ENCODE measurements at places on chromosomes 2 and 18. TPM values are rescaled to one million over a fixed set of nuclear protein-coding genes. Genes with fewer than 3 reads are reported as not detected.

DNA sequence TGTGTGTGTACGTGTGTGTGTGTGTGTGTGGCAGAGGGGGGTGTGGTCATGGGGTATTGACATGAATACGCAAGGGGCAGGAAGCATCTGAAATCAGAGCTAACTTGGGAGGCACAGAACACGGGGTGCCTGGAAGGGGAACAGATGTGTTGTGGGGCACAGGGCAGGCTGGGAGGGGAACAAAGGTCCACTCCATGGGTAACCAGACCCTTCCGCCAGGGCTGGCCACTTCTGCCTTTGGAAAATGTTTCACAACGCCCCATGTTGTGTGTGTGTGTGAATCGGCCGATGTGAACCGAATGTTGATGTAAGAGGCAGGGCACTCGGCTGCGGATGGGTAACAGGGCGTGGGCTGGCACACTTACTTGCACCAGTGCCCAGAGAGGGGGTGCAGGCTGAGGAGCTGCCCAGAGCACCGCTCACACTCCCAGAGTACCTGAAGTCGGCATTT, at the start of gene SLC11A1:
Gene SLC11A1, plus strand, starts transcription at position 358 of the 451 bp plus-strand sequence. CDS start 96 bp downstream, outside the sequence.
- DNase-seq = no peak

DNA sequence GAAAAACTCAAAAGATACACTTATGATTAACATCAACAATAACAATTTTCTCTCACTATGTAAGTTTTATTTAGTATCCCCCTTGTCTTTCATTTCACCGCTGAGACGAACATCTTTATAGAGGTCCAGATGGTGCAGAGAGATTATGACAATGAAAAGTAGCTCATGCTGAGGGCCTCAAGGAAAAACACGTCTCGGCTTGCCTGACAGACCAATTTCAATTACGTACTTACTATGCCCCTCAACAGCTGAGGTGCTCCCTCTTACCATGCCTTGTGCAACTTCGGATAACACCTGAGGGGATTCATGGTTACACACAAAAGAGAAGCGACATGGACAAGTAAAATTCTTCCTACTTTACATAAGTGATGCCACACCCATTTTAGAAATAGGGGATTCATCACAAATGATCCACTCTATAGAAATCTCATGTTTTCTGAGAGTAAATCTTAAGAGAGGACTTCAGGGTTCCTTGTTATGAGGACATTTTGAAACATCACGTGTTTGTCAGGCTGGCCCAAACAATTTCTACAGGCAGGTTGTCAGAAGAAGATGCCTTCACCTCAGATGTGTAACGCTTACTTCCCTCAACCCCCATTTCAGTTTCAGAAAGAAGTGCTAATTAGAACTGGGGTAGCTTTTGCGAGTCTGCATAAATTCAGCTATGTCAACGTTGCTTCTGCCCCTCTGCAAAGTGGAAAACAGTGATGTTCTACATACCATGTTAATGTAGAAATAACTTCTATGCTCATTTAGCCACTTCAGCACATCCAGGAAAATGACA, 191.4 kb downstream of the NRXN1 start:
- DNase-seq = no peak

Gene EVX2
- total RNA-seq = not detected

Gene GLI2
- 0.26 TPM for total RNA-seq

All from bronchial epithelial cell (primary cell).